NCI-H774 (cell line): ENCODE measurements at places on chromosomes 13 and 19.

GRCh38 chr13:96819375-96819774, 174.9 kb downstream of the OXGR1 start:
- DNase-seq, result no peak

DNA sequence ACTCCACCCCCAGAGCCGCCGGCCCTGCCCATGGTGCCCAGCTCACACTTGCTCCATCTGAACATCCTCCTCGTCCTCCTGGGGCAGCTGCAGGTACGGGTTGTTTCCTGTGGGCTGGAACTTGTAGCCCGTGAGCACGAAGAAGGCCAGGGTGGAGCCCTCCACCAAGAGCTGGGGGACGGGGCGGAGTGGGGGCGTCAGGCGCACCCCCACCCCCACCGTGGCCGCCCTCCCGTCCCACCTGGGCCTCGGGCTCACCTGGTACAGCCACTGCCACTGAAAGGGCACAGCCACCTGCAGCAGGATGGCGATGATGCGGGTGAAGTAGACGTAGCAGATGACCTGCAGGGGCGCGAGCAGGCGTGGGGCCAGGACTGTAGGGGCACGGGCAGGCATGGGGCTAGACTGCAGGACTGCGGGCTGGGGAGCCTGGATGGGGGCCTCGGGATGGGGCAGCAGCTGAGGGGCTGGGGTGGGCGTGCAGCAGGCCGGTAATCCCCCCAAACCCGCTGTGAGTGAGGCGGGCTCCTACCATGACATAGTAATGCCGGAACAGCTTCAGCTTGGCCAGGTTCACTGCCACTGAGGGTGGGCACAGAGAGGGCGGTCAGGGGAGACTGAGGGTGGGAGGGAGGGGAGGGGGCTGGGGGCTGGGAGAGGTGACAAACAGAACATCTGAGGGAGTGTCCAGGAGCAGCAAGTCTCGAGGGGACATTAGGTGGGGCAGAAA, 6.3 kb downstream of the GPR108 start:
- no peak for DNase-seq

DNA sequence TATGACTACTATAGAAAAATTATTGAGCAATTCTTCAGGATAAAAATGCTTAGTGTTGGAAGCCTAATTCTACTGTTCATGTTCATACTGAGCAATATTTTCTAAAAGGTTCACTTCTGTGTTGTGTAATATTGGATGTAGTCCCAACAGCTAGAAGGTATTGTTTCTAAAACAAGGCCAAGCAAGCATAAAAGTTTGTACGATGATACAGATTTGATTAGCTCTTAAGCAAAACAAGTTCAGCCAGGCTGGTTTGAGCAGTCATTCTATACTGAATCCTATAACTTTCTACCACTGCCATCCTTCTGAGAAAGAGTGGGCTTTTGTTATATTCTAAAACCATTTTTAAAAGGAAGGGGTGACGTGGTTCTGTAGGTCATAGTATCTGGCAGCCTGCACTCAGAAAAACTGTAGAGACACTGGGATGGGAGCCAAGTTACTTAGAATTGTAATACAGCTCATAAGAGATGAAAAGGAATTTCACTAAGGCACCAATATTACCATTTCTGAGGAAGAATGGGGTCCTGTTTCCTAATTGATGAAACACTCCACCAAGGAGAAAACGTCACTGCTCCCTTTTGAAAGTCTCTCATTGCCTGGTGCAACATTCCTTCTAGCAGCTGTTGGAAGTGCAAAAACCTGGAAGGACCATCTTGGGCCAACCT, 275.0 kb upstream of the DACH1 start:
- DNase-seq, result no peak

DNA sequence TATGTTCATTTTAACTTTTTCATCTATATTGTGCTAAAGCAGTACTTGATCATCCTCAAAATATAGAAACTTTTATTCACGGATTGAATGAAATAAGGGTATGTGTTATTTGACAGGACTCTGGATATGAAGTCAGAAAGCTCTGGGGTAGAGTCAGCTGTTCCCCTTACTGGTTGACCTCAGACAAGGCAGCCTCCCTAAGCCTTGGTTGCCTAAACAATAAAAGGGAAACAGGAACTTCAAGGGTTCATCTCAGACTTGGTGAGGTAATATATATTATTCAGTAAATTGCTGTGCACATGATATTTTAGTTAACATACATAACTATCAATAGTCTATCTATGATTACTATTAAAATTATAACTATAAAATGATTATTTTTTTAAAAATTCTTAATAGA, 13.6 kb downstream of the POLR1D start:
- DNase-seq, result no peak

GRCh38 chr19:12996406-12997094, 1.3 kb downstream of the NFIX start:
- DNase-seq, result no peak

GRCh38 chr13:91510058-91510457, 111.6 kb downstream of the GPC5 start:
- no peak for DNase-seq

- DNase-seq, result no peak
These were observed 32.5 kb downstream of the MARK4 start for GRCh38 chr19:45283443-45284033.

DNA sequence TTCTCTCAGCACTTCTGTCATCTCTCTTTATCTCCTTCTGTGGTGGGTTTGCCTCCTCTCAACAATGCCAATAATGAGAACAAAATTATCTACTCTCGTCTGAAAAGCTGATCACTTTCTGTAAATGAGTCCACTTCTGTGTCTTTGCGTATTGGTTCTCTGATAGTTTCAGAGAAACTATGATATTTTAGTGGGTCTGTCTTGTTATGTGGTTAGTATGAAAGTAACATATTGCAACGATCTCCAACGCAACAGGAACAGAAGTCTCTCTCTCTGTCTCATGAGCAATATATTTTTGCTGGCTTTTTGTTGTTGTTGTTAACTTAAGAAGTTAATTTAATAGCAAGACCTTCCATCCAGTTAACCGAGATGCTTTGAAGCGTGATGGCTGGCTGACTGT, 47.8 kb upstream of the SLITRK6 start:
- DNase-seq, result no peak

DNA sequence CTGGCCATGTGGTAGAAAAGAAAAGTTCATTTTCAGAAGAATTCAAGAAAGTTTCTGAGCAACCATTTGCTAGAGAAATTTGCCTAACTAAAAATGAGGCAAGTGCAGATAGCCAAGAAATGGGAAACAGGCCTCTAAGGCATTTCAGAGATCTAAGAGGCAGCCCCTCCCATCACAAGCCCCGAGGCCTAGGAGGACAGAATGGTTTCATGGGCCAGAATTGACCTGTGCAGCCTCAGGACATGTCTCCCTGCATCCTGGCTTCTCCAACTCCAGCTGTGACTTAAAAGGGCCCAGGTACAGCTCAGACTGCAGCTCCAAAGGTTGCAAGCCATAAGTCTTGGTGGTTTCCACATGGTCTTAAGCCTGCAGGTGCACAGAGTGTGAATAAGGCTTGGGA, 3.3 kb upstream of the ZNF546 start:
- no peak for DNase-seq

- no peak for DNase-seq
These were observed 6.8 kb upstream of the ZNF765 start for GRCh38 chr19:53388168-53388567.

DNA sequence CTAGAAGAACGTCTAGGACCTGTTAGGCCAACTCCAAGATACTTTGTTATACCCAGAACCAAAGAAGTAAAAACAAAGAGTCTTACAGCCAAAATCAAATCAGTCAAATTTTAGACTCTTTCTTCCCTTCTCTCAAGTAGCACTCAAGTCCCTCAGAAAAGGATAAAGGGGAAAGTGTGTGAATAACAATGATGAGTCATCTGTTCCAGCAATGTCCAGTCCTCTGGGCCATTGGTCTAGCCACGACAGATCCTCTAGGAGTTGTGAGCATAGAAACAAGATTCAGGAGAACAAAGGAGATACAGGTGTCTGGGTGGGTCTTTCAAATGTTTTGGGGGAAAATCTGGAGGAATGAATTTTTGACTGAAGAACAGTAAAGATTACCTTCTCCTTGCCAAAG, 36.3 kb downstream of the STOML3 start:
- no peak for DNase-seq

GRCh38 chr19:19633711-19634515, 5.9 kb upstream of the LPAR2 start:
- no peak for DNase-seq

- DNase-seq, result no peak
These were observed 16.6 kb downstream of the DDX39A start for GRCh38 chr19:14402332-14403144.

GRCh38 chr19:23436944-23437343, 41.7 kb upstream of the ZNF91 start:
- DNase-seq, result no peak

DNA sequence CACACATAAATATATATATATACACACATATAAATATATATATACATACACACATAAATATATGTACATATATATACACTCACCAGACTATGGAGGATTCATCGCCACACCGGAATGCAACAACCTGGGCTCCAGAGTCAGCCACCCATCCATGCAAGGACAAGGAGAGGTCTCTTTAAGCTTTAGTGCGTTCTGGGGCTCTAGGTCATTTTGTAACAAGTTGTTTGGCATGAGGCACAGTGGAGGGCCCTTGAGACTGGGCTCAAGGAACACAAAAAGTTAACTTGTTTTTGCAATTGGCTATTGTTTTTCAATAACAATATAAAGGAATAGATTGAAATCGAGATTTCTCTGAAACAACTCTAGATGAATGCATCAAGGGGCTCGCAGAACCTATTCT, 4.9 kb upstream of the ZNF90 start:
- DNase-seq, result no peak

DNA sequence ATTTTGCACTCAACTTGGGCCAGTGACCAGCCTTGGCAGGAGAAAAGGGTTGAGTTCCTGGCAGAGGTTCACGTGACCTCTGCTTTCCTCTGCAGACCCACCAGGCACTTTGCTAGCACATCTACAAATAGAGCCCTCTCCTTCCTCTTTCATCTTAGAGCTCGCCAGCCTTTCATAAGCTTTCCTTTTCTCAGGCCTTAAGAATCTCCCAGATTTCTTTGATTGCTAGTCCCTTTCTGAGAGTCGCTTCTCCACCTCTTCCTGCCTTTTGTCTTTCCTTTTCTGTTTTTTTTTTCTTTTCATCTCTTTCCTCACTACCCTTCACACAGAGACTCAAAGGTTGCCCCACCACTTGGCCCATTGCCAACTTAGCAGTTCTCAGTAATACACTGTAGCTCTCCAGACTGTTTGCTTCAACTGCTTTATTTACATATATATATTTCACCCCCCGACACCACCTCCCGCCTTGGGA, 375.7 kb upstream of the SPRY2 start:
- DNase-seq, result no peak

DNA sequence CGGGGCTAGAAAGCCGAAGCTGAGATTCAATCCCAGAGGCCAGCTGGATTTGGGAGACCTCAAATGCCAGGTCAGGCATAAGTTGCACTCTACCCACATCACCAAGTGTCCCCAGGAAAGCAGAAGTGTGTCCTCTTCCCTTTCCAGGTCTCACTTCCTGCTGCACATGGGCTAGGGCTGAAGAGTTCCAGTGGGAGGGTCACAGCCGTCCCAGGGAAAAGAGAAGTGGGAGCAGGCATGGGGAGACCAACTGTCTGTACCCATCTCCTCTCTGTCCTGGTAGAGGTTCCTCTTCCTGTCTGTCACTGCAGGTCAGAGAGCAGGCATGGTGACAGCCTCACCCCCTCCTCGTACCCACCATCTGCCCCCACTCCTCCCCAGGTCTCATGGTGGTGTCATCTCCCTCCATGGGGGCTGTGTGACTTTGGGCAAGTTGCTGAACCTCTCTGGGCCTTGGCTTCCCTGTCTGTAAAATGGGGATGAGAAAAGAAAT, 14.8 kb downstream of the AXL start:
- DNase-seq, result no peak

DNA sequence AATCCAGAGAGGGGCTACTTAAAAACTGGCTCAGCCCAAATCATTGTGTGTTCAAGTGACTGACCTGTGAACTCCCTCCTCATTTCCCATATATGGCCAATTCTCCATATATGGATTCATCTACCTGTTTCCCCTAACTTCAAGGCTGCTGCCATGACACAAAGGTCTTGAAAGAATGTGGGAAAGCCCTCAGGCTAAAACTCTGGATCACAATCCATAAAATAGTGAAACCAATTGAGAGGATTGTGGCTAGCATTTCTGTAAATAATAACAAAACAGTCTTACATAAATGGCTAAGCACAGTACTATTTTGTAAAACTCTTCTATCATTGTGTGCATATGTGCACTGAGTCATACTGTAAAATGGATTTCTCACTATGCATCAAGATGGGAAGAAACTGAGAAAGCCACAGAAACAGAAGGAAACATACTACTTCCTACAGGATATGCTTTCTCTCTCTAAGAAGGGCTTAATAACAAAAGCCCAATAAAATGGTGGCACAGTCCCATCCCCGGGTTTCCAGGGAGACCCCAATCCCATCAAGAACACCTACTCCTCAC, 80.5 kb downstream of the FOXO1 start:
- DNase-seq, result no peak

GRCh38 chr19:40989453-40989852, 1.6 kb upstream of the CYP2B6 start:
- no peak for DNase-seq

- no peak for DNase-seq
These were observed 77.0 kb upstream of the TSC22D1 start for GRCh38 chr13:44652962-44653660.

DNA sequence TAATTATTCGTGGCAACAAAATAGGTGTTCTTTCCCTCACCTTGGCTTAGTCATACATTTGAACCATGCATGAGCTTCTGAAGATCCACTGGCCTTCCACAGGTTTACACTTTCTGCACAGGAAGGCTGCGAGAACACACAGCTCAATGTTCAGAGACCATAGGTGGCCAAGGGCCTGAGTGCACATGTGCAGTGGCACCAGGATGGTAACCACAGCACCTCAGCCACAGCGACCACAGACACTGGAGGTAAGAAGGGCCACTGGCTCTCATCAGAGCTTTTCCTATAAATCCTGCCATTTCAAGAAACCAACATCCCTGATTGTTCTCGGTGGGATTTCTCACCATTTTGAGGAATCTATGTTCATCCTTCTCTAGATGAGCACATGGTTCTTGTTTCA, 1.6 kb downstream of the DCLK1 start:
- no peak for DNase-seq

GRCh38 chr19:49395581-49396407, 7.7 kb downstream of the KASH5 start:
- DNase-seq, result no peak
